ENCODE measurements at places on chromosomes 16 and 17.

DNA sequence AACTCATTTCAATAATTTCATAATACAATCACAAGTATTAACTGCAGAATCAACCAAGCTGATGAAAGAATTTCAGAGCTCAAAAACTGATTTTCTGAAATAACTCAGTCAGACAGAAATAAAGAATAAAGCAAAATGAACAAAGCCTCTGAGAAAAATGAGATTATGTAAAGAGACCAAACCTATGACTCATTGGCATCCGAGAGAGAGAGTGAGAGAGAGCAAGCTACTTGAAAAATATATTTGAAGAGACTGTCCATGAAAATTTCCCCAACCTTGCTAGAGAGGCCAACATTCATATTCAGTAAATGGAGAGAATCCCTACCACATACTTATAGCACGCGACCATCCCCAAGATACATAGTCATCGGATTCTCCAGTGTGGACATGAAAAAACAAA lies 1376.4 kb downstream of the CDH11 start:
- no peak for DNase-seq

GRCh38 chr17:14351493-14351892 lies 50.6 kb downstream of the HS3ST3B1 start:
- DNase-seq: no peak

DNA sequence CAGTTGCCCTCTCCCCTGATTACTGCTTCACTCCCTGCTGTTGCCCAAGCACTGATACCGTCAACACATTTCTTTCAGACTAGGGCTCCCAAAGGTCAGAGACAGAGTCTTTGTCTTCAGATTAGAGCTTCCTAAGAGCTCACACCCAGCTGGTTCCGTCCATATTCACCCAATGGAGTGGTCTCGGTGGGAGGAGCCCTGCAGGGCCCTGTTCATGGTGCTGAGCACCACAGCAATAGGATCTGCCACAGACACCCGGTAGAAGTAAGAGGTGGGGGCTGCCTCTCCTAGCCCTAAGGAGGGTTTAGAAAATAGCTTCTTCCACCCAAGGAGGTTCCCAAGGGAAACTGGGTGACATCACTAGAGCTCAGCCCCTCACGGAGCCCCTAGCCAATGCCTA lies 128.3 kb downstream of the CCDC144A start:
- DNase-seq: no peak

DNA sequence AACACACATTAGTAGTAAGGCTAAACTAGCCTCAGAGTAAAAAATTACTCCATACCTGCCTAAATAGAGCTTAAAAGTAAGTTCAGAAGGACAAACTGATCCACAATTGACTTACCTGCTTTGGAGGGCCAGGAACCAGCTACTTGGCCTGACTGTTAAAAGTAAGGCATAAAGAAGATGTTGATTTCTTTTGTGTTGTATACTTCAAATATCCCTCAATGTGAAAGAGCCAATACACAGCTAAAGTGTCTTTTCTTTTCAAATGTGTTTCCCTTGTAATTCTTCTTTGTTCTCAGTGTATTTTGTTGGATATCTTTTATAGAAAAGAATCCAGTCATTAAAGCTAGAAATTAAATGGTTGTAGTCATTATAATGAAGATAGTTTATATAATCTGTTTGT lies 171.1 kb downstream of the TANC2 start:
- DNase-seq: no peak

GRCh38 chr17:58764373-58764772 lies 8.7 kb downstream of the PPM1E start:
- DNase-seq: no peak

DNA sequence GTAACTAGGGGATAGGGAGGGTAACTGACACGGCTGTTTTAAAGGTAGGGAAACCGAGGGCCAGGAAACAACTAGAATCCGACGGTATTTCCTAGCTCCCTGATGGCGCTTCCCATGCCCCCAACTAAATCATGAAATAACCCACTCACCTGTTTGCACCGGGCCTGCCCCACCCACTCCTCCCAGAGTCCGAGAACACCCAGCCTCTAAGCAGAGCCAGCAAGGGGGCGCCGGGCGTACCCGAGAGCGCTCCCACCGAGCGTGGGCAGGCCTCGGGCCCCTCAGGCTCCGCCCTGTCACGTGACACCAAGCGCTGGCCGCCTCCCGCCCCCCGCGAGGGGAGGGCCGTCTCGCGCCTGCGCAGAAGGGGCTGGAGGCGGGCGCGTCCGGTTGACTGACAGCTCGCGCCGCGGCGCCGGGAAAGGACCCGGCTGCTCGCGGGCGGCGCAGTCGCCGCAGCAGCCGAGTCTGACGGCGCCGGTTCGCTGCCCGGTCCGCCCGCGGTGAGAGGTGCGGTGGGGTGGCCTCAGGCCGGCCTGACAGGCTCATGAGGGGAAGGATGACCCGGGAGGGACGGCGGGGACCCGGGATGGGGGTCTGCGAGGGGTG lies at the start of gene KIAA0513:
KIAA0513 (plus strand) TSS at position 447 of the 609 bp plus-strand sequence. CDS start 39,277 bp downstream, outside the sequence.
- DNase-seq: peak; percentile 87

DNA sequence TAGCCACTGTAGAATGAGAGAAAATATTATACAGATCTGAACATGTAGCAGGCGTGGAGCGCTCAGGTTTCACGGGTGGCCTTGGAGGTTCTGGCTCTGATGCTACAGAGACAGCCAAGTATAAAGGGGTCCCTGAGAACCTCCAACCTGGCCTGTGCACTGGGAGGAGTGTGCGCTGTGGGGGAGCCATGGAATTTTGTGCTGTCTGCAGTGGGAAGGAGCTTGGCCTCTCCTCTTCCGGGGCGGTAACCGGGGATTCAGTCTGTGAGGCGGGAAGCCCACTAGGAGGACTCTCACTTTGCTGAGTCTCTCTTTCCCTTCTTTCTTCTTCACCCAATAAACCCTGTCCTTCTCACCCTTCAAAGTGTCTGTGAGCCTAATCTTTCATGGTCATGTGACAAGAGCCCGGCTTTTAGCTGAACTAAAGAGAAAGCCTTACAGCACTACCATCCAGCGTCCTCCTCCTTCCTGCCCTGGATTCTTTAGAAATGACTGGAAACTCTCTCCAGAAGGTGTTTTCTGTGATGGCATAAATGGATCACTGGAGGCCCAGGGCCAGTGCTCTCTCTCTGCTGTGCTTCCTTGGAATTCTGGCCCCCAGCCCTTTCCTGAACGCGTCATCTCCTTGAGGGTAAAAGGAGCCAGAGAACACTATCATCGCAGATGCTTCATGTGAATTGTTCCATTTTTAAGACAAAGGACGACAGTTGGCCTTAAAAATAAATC lies 232.1 kb upstream of the CACNG5 start:
- no peak for DNase-seq

- no peak for DNase-seq
Measured at GRCh38 chr16:65932350-65933072, 434.0 kb upstream of the CDH5 start.
